ENCODE measurements at places on chromosomes 4 and X.
A peak's percentile ranks its signal among the peaks of the same experiment; 100 is the strongest.

- no peak for DNase-seq
Observed at GRCh38 chr4:174358829-174359228, 75.1 kb downstream of the CEP44 start.

DNA sequence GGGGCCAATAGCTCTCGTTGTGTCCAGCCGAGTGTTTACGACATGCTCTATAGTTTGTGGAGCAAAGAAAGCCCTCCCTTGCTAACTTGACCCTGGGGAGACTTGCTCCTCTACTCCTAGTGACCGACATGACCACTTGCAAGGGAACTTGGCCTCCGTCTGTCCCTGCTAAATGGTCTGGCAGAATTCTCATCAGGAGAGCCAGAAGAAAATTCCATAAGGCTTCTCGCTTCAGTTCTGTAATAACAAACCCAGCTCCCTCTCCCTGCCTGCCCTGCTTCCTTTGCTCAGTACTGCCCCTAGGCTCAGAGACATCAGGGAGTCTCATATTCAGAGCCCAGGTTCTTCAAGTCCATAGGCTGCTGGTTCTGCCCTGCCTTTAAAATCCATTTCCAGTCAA is 13.0 kb downstream of the DOCK11 start:
- DNase-seq: no peak

DNA sequence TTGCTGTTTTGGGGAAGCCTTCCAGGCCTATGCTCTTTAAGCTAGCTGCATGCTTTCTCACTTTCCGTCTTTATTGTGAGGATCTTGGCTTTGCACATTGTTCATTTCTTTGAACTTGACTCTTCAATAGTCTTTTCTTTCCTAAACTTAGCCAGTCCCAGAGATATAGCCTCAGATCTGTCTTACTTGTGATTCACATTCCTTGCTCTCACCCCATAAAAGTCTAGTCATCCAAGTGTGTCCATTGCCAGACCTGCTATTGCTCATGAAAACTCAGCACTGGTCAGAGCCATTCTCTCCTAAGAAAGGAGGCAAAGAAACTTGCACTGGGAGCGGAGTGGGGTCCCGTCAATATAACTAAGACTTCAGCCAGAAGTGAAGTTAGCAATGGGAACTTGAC is 275.0 kb upstream of the CTSO start:
- no peak for DNase-seq

DNA sequence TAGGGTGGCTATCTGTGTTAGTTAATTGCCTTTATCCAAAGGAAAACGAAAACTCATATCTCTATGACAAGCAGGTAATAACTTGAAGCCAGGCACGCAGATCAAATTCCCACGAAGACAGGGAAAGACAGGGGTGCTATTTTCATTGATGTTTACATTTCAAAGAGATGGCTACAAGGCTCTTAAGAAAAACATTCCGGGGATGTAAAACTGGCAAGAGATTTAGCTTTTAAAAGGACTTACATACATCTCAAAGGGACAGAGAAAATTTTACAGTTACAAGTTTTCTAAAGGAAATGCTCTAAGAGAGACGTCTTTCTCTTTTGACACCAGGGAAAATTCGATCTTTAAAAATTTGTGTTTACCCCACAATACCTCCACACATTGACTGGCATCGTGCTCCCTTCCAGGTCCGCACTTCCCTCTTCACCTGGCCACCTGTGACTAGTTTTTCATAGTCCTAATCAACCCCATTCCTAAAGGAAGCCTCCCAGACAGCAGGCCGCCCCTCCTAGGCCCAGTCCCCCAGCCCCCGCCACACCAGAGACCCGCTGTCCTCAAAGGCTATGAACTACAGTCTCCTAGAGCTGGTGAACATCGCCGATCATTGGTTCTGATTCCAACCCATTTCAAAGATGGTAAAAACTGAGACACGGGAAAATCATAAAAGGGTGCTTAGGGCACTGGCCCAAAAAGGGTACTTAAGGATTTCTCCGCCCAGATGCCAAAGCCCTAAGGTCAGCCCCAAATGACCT is 649 bp upstream of the ARAF start:
- DNase-seq: no peak

GRCh38 chr4:1309261-1310010 is 19.7 kb downstream of the MAEA start:
- peak; percentile 52 for DNase-seq

DNA sequence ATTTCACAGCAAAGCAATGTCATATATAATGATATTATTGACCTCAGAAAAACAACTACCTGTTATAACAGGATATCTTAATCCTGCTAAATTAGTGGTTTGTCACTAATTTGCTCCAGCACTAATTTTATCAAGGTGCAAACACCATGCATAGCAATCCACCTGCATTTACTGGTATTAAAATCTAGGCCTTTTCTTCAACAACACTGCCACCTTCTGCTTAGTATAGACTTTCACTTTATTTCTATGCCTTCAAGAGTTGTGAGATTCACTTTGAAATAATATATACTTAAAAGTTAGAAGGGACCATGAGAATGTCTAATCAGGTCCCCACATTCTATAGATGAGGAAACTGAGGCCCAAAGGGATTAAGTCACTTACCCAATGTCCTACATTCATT is 82.1 kb upstream of the IQCM start:
- no peak for DNase-seq

GRCh38 chr4:7818399-7818911 is 121.2 kb downstream of the AFAP1 start:
- DNase-seq: no peak

DNA sequence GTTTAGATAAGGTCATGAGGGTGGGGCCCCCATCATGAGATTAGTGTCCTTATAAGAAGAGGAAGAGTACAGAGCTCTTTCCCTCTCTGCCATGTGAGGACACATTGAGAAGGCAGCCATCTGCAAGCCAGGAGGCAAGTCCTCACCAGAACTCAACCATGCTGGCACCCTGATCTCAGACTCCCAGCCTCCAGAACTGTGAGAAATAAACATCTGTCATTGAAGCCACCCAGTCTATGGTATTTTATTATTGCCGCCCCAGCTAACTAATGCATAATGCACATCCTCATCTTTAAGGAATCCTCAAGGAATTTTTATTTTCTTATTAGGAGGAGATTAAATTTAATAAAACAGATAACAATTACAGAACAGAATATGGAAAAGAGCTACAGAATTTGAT is 16.7 kb upstream of the EXOSC9 start:
- DNase-seq: no peak

DNA sequence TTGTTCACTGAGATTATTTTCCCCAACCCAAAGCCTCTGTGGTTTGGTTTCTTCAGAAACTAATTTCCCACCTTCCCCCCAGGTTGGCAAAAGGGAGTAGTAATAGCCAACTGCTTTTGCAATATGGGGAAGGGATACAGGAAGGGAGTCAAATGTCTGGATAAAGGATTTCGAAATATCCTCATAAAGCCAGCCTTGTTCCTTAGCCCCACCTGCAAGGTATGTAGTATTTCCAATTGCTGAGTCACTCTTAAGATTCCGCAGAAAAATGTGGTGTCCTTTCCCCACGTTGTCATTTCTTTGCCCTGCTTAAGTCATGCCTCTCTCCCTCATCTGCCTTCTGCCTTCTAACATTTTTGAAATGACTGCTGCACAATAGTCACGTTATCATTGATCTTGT is 138.8 kb upstream of the DCAF8L1 start:
- no peak for DNase-seq

DNA sequence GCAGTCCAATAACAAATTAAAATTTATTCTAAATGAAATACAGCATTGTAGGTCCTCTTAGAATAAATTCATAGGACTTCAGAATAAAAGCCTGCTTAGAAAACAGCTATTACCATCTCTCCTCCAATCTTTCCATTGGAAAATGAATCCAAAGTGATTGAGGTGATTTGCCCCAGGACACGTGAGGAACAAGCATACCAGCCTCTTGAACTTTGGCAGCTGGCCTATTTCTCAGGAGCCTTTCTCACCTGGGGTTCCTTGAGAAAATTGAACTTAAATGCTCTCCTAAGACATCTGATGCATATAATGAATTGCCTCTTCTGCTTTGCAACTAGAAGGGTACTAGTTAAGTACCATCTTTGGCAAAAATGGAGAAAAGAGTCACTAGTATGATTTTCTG is 13.5 kb downstream of the ARHGAP24 start:
- no peak for DNase-seq

DNA sequence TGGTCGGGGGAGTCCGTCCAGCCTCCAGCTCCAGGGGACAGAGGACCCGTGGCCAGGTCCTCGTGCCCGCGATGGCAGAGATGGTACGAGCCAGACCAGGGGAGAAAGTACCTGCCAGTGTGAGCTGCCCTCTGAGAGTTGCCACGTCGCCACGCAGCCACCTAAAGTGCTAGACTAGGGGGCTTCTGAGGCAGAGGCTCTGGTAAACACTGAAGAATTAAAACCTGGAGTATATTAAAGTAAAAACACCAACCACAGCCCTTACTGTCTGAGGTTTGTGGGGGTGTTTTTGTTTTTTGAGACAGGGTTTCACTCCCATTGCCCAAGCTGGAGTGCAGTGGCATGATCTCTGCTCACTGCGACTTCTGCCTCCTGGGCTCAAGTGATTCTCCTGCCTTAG is 60.1 kb upstream of the SORCS2 start:
- DNase-seq: no peak

- DNase-seq: no peak
Observed at GRCh38 chrX:13891377-13892140, 74.7 kb upstream of the GPM6B start.

Data from effector CD8-positive, alpha-beta T cell (primary cell).